ENCODE measurements at places on chromosomes 1 and 21.

GRCh38 chr1:151639466-151639865, 27.6 kb downstream of the SNX27 start:
- DNase-seq: no peak

GRCh38 chr1:224856973-224857372, 72.5 kb upstream of the DNAH14 start:
- DNase-seq: no peak

GRCh38 chr1:85681087-85681486, 27.1 kb downstream of the ZNHIT6 start:
- no peak for DNase-seq

DNA sequence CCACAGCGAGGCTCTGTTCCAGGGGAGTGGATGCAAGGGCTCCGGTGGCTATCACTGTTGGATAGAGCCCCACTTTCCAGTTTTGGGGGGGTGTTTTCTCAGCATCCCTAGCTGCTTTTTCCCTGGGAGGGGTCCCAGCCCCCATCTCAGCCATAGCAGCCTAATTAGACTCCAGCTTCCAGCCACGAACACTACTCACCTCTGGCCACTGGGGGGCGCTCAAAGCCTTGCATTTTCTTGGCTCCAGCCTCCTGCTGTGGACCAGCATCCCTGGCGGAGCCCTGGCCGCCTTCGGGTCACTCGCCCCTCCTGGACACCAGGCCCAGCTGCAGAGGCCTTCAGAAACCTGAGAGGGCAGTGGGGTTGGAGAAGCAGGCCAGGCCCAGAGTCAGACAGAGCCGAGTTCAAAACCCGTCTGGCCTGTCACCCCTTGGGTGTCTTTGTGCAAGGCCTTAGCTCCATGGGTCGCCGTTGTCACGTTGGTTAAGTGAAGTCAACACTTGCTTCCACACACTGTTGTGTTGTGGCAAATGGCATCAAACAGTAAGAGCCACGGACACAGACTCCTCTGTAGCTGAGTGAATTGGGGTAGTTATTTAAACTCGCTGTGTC, 93.5 kb upstream of the ACTL8 start:
- DNase-seq: peak; percentile 16

- no peak for DNase-seq
Measured at GRCh38 chr1:99934801-99935200, 35.0 kb upstream of the SLC35A3 start.

GRCh38 chr1:21090463-21090862, 86.2 kb downstream of the EIF4G3 start:
- no peak for DNase-seq

GRCh38 chr1:72915581-72915980, 633.2 kb upstream of the NEGR1 start:
- no peak for DNase-seq

DNA sequence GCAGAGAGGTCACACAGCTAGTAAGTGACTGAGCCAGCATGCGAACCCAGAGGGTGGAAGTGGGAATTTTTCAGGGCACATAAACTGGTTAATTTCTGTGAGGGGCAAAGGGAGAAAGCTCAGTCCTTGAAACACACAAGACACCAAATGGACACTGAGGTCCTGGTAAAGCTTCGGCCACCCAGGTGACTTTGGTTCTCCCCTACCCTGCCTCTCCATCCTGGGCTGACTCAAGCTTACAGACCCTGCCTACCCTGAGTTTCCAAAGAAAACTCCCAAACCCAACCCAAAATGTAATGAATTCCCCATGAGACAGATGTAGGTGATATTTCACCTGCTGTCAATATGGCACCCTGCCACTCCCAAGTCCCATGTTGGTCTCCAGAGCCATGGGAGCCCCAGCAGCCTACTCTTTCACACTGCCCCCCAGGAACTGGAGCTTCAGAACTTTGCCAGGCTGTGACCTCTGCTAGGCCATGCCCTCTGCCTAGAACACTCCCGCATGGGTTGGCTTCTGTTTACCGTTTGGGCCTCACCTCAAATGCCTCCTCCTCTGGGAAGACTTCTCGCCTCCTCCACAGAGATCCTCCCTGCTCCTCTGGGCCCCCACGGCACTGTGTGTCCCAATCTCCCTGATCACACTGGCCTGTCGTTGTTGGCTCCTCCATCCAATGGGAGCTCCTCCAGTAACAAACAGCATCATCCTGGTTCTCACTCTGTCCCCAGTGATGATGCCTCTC, 3.7 kb upstream of the LRP8 start:
- DNase-seq: no peak
